Activated naive CD8-positive, alpha-beta T cell treated with anti-CD3 and anti-CD28 coated beads for 36 hours (primary cell): ENCODE measurements at places on chromosomes 5 and 9. TPM values are rescaled to one million over a fixed set of nuclear protein-coding genes. Genes with fewer than 3 reads are reported as not detected.
A peak's percentile ranks its signal among the peaks of the same experiment; 100 is the strongest.

DNA sequence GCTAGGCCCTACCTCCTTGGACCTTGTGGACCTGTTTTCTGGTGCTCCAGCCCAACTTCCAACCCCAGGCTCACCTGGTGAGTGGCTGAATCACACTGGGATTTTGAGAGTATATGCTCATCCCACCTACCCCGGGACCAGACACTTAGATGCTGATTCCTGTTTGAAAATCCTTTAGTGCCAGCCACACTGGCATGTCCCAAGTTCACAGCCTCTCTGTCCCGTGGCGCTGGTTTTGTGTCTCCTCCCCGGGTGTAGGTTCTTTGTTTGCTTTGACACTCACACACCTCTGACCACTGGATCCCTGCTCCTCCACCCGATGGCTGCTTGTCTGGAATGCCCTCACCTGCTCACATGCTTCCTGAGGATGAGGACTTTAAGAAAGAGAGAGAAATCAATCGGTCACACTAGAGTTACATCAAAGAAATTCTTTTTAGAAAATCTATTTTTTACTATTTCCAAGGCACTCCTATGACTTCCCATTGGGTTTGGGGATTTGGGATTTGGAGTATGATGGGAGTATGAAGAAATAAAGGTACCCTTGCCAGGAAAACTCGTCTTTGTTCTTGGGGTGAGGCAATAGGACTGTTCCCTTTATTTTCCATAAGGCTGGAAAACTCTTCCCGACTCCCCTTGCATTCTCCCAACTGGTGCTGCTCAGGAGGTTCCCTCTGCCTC, 7.3 kb upstream of the SLC25A48 start:
- DNase-seq: no peak

The PRR16 gene
- not detected for total RNA-seq

GRCh38 chr5:163888366-163888765, 382.9 kb downstream of the MAT2B start:
- DNase-seq: no peak

DNA sequence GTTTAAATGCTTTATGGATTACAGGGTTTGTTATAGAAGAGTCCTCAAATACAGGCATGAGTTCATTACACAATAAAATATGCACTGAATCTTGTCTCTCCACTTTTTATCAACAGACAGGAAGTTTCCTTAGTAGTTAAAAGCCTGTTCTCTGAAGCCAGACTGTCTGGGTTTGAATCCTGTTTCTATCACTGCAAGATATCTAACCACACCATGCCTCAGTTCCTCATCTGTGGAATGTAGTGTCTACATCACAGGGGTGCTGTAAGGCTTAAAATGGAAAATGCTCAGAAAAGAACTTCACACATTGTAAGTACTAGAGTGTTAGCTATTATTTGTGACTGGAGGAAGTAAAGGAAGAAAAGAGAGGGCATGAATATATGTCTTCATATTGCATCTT, 9.3 kb downstream of the LIX1 start:
- no peak for DNase-seq

The CATSPER3 gene
- total RNA-seq: 0.39 TPM

- DNase-seq: no peak
Observed at GRCh38 chr9:38694676-38695075, 25.3 kb downstream of the FAM240B start.

- no peak for DNase-seq
Observed at GRCh38 chr9:71766663-71767062, 1.6 kb downstream of the CEMIP2 start.

- DNase-seq: no peak
Observed at GRCh38 chr5:169960659-169961058, 19.6 kb downstream of the INSYN2B start.

The PIP5KL1 gene
- total RNA-seq: 2.3 TPM

DNA sequence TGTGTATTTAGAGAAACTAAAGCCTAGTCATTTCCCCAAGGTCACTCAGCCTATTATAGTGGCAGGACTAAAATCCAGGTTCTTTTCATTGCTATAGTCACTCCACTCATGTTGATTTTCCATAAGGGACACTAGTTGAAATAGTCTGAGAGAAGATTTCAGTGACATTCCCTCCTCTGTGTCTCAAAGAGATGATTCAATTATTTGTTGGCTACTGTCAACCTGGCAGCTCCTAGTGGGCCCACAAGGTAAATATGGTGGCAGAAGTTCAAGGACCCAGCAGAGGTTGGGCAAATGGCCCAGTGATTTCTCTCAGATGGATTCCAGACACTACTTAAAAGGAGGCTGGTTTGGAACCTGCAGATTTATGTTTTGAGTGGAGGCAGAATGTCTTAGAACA, 48.1 kb downstream of the G3BP1 start:
- DNase-seq: no peak

DNA sequence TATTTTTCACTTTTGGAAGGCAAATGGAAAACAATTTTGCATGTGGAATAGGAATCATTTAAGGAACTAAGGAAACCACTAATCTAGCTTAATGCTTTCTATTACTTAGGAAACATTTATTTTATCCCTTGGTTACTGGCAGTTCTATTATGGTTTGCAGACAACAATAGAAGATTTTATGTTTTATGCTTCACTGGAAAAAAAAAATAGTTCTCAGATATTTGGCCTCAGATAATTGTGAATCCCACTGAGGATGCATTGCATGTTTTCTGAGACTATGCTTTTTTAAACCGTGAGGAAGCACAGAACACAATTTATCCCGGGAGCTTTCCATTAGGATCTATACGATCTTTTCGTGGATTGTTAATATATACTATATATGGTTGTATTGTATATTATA, 356.9 kb downstream of the CSNK1G3 start:
- no peak for DNase-seq

GRCh38 chr5:79844571-79844970, 146.5 kb downstream of the MTX3 start:
- DNase-seq: no peak

- DNase-seq: no peak
Observed at GRCh38 chr5:18240971-18241370, 606.7 kb downstream of the TAF11L14 start.

DNA sequence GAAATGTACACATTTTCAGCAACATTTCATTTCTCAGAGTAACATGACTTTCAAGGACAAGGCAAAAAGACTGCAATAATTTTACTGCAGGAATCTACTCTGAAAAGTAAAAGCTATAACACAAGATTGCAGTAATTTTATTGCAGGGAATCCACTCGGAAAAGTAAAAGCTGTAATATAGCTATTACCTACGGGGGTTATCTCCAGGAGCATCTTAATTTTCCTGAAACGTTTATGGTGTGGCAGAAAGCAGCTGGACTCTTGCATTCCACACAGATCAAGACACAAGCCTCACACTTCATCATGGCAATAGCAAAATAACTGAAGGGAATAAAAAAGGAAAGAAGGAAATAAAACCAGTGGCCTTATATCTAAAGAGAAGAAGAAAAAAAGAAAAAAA, 171.2 kb downstream of the TSSK1B start:
- no peak for DNase-seq

- no peak for DNase-seq
Observed at GRCh38 chr5:170749911-170750431, 33.6 kb upstream of the GABRP start.

- no peak for DNase-seq
Observed at GRCh38 chr5:6704361-6704851, 8.8 kb upstream of the TENT4A start.

DNA sequence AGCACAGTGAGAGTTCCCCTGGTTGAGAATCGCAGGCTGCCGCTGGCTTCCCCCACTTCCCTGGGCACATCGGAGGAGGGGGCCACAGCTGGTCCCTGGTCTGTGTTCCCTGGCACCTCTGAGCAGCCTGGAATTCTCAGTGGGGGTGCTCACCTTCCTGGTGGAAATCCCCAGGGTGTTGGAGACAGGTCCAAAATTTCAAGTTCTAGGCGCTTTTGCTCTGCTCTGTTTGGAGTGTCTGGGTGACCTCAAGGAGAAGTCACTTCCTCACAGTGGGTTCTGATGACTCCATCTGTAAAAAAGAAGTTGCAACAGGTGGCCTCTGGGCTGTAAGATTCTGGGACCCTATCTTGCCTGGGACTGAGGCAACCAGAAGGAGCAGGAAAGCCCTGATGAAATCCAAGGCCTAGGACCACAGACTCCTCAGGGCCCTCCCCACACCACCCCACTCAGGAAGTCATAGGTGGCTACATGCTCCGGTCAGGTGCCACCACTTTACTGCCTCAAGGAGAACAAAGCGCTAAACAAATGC, at the start of gene TRAF1:
Gene TRAF1 (minus strand): TSS at position 400 of the 532 bp plus-strand sequence. CDS start 721 bp downstream, outside the sequence.
- DNase-seq: no peak

GRCh38 chr5:169778622-169779596, 141.8 kb downstream of the DOCK2 start:
- peak; percentile 3 for DNase-seq

DNA sequence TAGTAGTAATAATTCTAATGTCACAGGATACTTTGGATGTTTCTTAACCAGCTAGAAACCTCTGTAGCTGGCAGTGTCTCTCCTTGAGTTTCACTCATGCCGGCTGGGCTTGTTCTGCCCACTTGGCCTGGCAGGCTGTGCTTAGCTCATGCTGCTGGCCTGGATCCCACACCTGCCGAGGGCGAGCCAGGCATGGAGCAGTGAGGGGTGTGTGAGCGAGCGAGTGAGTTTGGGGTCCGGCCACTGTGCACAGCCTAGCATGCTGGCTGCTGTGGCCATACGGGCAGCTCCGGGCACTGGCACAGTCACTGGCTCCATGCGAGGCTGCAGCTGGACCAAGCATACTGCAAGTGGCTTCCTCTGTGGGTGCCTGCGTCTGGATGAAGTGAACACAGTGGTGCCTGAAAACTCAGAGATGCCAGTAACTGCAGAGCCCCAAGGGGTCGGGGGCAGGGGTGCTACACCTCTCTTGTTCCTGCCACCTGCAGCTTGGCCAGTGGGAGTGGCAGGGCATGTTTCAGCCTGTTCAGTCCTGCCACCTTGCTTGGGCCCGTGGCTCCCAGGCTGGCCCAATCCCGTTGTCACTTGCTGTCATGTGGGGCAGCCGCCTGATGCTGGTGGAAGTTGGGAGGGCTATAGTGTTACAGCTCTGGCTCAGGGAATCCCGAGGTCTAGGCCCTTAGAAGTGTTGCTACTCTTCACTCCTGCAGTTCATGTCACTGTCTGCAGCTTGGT, 9.9 kb downstream of the FSD1L start:
- no peak for DNase-seq

GRCh38 chr9:88990041-88990728, 1.1 kb upstream of the S1PR3 start:
- no peak for DNase-seq

- no peak for DNase-seq
Observed at GRCh38 chr5:31217446-31217845, 24.0 kb downstream of the CDH6 start.

DNA sequence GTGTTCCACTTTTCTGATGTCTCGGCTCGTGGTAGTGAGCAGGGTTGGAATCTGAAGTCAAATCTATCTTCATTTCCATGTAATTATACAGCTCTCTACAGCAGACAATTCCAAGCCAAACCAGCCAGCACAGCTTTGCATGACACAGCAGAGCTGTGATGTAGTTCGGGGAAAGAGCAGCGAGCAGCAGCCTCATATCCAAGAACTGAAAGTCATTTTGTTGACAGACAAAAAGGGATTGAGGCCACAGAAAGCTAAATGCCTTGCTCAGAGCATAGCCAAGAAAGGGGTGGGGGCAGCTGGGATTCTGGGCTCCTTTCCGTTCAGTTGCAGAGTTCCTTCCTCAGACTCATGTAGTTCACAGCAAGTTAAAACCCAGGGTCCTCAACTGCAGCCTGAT, 32.1 kb downstream of the LCP2 start:
- no peak for DNase-seq

DNA sequence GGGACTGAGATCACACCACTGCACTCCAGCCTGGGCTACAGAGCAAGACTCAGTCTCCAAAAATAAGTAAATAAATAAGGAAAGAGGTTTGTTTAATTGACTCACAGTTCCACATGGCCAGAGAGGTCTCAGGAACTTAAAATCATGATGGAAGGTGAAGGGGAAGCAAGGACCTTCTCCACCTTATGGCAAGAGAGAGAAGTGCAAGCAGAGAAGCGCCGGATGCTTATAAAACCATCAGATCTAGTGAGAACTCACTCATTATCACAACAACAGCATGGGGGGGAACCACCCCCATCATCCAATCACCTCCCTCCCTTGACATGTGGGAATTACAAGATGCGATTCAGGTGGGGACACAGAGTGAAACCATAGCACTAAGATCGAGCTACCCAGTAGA, 22.8 kb upstream of the RGMB start:
- DNase-seq: no peak

- no peak for DNase-seq
Observed at GRCh38 chr9:133774799-133775198, 36.6 kb upstream of the SARDH start.

GRCh38 chr5:154072414-154073171, 33.8 kb downstream of the MFAP3 start:
- peak; percentile 80 for DNase-seq

The TRIM36 gene
- total RNA-seq: 0.19 TPM

The SLC34A1 gene
- total RNA-seq: not detected

The NIM1K gene
- 2.0 TPM for total RNA-seq

The SLC23A1 gene
- total RNA-seq: not detected

- no peak for DNase-seq
Observed at GRCh38 chr5:134989266-134989830, 21.6 kb downstream of the CATSPER3 start.

The RPL37 gene
- total RNA-seq: 1,706 TPM

GRCh38 chr5:151001436-151001835, 19.0 kb upstream of the GPX3 start:
- DNase-seq: no peak

GRCh38 chr5:158056130-158056825, 197.3 kb upstream of the CLINT1 start:
- no peak for DNase-seq

DNA sequence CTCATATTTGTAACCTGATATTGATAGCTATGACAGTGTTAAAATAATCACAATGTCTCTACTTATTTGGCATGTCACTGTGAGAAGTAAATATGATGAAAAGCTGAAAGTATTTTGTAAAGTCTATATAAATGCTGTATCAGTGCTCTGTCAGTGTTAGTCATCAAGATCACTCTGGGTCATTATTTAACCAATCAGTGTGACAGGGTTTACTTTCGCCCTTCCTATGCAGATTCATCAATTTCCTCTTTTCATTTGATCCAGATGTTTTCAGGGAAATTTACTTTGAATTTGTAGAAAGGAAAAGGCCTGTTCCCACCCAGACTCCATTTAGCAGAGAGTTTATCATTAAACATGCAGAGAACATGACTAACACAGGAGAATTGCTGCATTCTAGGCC, 9.9 kb upstream of the PCSK5 start:
- no peak for DNase-seq

- DNase-seq: no peak
Observed at GRCh38 chr9:123282362-123283047, 14.1 kb upstream of the STRBP start.

The ARSI gene
- total RNA-seq: not detected
